ENCODE measurements at places on chromosomes 7 and 10. TPM values are rescaled to one million over a fixed set of nuclear protein-coding genes. Genes with fewer than 3 reads are reported as not detected.

GRCh38 chr10:48587101-48587500 lies 17.8 kb downstream of the ARHGAP22 start:
- DNase-seq: no peak

DNA sequence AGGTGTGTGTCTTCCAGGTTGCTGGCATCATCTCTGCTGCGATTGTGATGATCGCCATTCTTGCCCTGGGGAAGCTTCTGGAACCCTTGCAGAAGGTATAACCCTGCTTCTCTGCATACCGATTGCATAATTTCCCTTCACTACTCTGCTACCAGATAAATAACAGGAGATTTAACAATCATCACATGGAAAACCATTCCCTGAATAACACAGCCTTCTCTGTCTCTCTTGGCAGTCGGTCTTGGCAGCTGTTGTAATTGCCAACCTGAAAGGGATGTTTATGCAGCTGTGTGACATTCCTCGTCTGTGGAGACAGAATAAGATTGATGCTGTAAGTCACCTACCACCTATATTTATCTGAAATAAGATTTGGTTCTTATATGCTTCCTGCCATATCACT lies 33.8 kb downstream of the SLC26A4 start:
- DNase-seq: no peak

DNA sequence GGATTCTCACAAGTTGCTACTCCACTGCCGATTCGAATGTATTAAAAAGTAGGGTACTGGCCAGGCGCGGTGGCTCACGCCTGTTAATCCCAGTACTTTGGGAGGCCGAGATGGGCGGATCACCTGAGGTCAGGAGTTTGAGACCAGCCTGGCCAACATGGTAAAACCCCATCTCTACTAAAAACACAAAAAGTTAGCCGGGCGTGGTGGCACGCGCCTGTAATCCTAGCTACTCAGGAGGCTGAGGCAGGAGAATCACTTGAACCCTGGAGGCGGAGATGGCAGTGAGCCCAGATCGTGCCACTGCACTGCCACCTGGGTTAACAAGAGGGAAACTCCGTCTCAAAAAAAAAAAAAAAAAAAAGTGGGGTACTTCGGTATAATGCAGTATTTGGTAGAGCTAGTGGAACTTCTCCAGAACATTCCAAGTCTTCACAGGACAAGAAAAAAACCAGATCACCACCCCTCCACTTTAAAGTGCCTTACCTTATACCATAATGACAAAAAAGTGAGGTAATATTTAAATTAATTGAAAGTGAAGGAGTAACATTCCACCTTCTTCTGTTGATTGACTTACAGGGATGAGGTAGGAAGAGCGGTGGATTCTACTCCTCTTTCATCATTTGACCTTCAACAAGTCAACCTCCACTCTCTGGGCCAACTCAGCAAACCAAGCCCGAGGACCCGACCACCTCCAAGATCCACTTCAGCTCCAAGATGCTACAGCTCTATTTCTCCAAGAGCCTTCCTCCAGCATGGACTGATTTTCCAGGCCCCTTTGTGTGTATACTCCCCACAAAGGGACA lies 2.0 kb downstream of the BAZ1B start:
- DNase-seq: no peak

GRCh38 chr7:42993038-42993437 lies 60.9 kb downstream of the MRPL32 start:
- no peak for DNase-seq

DNA sequence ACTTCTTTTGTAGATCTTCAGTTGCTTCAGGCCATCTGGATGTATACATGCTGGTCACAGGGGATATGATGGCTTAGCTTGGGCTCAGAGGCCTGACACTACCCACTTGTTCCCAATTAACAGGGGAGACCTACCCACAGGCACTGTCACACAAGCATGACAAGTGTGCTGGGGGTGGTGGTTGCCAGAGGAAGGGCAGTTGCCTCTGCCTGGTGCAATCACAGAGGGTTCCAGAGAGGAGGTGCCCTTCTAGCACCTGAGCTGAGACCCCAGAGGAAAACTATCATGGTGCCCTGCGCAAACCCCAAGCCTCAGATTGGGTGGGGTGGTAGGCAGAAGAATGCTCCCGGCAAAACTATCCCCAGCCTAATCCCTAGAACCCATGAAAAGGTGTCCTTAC lies 65.6 kb upstream of the NANOS1 start:
- DNase-seq: no peak

DNA sequence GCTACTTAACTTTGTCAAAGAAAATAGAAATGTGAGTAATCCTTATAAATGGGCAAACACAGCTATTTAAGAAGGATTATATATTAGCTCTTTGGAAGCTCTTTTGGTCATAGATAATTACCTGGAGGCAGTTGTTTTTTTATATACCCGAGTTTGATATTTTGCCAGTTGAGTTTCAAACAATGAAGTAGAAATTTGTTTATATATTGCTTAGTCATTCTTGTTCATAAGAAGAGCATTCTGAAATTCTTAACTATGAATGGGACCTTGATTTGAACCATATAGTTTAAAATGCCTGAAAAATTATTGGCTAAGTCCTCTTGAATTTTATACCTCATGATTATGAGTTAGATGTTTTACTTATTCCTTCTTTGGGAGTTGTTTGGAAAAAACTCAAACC lies 36.4 kb downstream of the MINPP1 start:
- DNase-seq: no peak

Gene ETV1
- 30.6 TPM for polyA plus RNA-seq

DNA sequence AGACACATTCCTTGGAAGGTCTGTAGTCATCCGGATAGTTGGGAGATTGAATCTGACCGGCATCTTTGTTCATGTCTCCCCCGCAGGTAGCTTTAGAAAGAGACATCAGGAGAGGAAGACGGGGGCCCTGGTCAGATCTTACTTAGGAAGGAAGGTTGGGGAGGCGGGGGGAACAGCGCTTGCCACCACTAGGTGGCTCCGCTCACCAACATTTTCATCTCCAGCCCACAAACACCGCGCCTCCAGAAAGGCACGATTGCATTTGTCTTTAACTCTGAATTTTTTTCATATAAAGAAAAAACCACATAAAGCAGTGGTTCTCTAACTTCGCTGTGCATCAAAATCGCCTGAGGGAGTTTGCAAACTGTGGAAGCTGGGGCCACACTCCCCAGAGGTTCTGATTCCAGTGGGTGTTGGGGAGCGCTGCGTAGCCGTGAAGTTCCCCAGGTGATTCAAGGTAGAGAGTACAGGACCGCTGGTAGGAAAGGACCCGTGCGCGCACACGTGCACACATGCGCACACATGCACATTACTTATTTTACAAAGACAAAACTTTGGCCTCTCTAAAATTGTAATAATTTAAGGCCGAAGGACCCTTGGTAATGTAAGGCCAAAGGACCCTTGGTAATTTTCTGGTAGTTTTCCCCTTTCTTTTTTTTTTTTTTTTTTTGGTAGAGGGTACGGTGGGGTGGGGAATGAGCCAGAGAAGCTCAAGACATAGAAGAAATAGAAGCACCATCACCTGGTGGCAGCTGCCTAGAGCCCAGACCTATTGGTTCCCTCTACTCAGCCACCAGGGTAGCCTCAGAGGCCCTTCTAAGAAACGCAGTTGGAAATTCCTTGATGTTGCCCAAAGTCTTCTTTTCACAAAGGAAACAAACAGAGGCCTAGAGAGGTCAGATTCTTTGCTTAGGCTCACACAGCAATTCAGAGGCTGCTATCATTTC lies 37.4 kb upstream of the OPALIN start:
- peak; percentile 71 for DNase-seq

- peak; percentile 10 for DNase-seq
These were observed 99.8 kb downstream of the SND1 start for GRCh38 chr7:127751490-127752448.

GRCh38 chr7:38678698-38679054 lies 47.5 kb upstream of the AMPH start:
- no peak for DNase-seq

Gene LRRC61
- polyA plus RNA-seq: 22.8 TPM

DNA sequence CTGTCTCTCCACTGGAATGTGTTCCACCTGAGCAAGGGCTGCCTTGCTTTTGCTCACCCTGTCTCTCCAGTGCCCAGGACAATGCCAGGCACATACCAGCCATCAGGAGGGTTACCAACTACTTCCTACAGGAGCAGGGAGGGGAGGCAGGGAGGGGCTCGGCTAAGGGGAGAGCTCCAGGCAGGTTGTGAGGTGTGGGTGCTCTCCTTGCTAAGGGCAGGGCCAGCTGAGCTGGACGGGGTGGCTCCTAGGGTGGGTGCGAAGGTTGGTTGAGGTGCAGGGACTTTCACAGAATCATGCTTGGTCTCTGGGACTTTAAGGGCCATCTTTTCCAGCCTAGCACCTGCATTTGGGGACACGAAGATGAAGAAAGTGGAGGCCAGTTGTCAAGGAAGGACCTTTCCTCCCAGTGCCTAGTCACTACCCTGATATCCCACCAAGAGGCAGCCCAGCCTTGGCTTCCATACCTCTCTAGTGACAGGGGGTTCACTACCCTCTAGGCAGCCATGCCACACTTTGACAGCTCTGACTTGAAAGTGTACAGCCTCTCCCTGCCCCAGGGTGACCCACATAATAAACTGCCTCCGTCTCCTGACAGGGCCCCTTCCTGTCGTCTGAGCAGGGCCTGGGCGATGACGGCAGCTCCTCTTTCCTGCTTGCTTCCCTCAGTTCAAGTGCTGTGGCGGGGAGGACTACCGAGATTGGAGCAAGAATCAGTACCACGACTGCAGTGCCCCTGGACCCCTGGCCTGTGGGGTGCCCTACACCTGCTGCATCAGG lies 46.5 kb downstream of the TSPAN15 start:
- no peak for DNase-seq

DNA sequence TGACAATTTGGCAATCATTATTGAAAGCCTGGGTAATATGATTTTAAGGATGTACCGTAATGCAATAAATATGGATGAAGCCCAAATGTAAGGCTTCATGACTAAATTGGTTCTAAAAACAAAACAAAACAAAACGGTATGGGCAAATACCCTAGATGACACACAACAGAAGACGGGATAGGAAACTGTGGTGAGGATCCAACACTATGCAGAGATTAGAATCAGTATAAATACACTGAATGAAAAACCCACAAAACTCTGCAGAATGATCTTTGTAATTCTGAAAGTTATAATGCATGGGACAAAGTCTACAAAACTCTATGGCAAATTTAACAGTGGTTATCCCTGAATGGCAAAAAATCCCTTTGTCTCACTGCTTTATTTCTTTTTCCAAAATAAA lies 57.6 kb downstream of the MALSU1 start:
- no peak for DNase-seq

DNA sequence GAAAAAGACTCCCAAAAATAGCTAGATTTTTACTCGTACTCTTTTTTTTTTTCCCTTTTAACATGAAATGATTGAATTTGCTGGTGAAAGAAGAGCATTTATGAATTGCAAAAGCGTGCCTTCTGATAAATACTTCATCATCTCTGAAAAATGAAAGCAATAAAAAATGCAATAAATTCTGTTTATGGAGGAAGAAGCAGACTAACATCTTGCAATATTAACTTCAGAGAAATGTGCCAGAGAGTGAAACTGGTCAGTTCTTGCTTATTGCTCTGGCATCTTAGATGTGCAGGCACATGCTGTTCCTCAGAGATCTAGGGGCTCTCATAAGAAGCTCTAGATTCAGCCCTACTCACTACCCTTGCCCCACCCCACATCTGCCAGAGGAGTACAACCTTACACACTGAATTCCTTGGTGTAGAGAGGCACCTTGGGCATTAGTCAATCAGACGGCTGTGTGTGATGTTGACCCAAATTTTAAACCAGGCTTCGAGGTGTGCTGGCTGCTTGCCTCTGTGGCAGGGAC lies 891.1 kb upstream of the GHITM start:
- no peak for DNase-seq

DNA sequence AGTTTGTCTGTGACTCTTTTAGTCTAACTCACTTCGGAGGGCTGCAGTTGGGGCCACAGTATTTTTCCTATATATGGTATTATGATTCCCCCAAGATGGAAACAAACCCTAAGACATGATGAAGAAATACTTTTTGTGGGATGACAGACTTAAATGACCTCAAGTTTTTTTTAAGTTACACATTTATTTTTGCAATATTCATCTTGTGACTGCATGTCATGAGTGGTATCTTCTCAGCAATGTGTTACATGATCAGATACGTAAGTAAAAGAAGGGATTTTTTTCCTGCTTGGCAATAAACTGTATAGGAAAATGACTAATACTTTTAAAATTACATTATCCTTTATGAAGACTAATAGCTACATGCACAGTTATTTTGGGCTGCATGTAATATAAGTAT lies 57.8 kb downstream of the OR13A1 start:
- no peak for DNase-seq

DNA sequence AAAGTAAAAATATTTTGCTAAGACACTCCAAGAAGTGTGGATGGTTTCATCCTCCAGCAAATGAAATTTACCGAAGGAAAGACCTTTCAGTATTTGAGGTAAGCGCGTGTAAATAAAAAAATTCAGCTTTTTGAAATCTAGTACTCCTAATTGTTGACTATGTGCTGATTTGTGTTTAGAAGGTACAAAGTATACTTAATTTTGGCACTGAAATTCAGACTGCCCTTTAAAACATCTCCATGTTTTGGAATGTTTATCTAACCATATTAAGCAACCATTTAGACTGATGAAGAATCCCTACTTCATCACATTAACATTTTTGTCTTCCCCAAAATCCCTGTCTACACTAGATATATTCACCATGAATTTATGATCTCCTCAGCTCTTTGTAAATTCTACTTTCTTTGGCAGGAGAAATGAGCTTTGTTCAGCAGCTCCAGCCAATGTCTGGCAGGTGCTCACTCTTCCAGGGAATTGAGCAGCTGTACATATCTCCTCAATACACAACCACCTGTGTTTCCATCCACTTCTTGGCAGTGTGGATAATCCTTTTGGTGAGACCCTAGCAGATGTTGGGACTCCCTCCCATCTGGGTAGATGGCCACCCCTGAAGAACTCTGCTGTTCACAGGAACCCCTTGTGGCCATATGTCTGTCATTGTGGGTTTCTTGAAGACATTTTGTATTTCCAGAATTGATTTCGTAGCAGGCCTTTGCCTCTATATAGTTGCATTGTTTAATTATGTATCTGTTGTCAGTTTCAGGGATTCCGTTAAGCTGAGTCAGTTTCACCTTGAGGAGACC lies 129.4 kb upstream of the SAMD8 start:
- DNase-seq: no peak

DNA sequence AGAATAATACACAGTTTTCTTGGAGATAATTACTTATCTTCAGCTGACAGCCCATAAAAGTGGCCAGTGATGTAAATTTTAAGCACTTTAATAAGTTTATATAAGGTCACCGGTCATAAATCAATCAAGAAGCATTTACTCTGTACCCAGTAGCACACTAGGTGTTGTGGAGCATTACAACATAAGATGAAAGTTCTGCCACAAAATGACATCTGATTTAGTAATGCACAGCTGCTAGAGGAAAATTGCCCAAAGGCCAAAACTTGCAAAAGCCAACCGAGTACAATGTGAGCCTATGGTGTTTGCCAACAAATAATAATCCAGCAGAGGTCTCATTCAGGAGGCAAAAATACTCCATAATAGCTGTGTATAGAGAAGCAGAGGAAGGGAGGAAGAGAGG lies 63.6 kb downstream of the GPR37 start:
- no peak for DNase-seq

- no peak for DNase-seq
These were observed 166.9 kb downstream of the RNF216 start for GRCh38 chr7:5614600-5614999.

Gene CYP2C19
- polyA plus RNA-seq: 26.9 TPM
